Thyroid gland (tissue), 4 donors: ENCODE measurements at places on chromosomes 2 and 18. TPM values are rescaled to one million over a fixed set of nuclear protein-coding genes. Genes with fewer than 3 reads are reported as not detected.

The SCYGR8 gene
- total RNA-seq: not detected

The CCL20 gene
- total RNA-seq: not detected

The IL1F10 gene
- total RNA-seq: not detected

The DPYSL5 gene
- total RNA-seq: not detected

The INPP5D gene
- 8.4 TPM for total RNA-seq

The TMEM37 gene
- 49.0 TPM for total RNA-seq

The NAT8 gene
- total RNA-seq: not detected

The PAIP2B gene
- total RNA-seq: 11.6 TPM

The PCARE gene
- total RNA-seq: not detected

The METTL4 gene
- total RNA-seq: 9.9 TPM

The FMNL2 gene
- total RNA-seq: 52.4 TPM

The SERPINB8 gene
- 2.8 TPM for total RNA-seq

The ZNF521 gene
- total RNA-seq: 53.1 TPM

The DHRS9 gene
- not detected for total RNA-seq

The SNTG2 gene
- 7.1 TPM for total RNA-seq

The AKAIN1 gene
- total RNA-seq: not detected

The FN1 gene
- total RNA-seq: 97.5 TPM

The POTEE gene
- 0.11 TPM for total RNA-seq

The BCL2 gene
- total RNA-seq: 108 TPM

The TMEM247 gene
- total RNA-seq: not detected

The DARS1 gene
- total RNA-seq: 94.4 TPM

The ZEB2 gene
- 21.7 TPM for total RNA-seq

The ALLC gene
- not detected for total RNA-seq

The GAREM1 gene
- 5.2 TPM for total RNA-seq

The ABCB11 gene
- under 0.01 TPM for total RNA-seq

The ATP6V1B1 gene
- total RNA-seq: not detected

The PLCD4 gene
- total RNA-seq: 1.9 TPM

The CREG2 gene
- total RNA-seq: not detected

The THUMPD2 gene
- 9.3 TPM for total RNA-seq

The HMSD gene
- total RNA-seq: not detected

The GPBAR1 gene
- total RNA-seq: 1.9 TPM

The CFC1 gene
- not detected for total RNA-seq

The TUBA4B gene
- not detected for total RNA-seq
